ENCODE measurements at places on chromosomes 2 and 18.
A peak's percentile ranks its signal among the peaks of the same experiment; 100 is the strongest.

- peak; percentile 71 for DNase-seq
Observed at GRCh38 chr2:215290980-215291599, 20.8 kb upstream of the ATIC start.

- DNase-seq: no peak
Observed at GRCh38 chr18:7004009-7004408, 113.6 kb downstream of the LAMA1 start.

DNA sequence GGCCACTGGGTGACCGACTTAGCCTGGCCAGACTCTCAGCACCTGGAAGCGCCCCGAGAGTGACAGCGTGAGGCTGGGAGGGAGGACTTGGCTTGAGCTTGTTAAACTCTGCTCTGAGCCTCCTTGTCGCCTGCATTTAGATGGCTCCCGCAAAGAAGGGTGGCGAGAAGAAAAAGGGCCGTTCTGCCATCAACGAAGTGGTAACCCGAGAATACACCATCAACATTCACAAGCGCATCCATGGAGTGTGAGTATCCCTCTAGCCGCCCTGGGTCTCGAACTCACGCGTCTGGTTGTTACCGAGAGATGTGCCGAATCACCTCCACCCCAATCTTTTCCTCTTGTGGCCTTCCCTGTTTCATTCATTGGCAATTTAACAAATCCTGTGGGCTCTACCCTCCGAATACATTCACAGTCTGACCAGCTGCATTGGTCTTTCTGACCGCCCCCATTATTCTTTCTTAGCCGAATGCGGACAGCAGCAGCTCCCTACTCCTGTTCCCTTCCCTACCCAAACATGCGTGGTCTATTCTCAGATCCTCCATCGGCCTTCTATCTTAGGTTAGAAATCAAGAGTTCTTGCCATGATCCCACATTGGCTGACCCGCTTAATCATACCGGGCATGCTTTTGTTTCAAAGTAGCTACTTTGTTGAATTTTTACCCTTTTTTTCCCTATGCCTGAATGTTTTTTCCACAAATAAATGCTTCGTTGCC is 631 bp downstream of the RPL31 start:
- DNase-seq: no peak

DNA sequence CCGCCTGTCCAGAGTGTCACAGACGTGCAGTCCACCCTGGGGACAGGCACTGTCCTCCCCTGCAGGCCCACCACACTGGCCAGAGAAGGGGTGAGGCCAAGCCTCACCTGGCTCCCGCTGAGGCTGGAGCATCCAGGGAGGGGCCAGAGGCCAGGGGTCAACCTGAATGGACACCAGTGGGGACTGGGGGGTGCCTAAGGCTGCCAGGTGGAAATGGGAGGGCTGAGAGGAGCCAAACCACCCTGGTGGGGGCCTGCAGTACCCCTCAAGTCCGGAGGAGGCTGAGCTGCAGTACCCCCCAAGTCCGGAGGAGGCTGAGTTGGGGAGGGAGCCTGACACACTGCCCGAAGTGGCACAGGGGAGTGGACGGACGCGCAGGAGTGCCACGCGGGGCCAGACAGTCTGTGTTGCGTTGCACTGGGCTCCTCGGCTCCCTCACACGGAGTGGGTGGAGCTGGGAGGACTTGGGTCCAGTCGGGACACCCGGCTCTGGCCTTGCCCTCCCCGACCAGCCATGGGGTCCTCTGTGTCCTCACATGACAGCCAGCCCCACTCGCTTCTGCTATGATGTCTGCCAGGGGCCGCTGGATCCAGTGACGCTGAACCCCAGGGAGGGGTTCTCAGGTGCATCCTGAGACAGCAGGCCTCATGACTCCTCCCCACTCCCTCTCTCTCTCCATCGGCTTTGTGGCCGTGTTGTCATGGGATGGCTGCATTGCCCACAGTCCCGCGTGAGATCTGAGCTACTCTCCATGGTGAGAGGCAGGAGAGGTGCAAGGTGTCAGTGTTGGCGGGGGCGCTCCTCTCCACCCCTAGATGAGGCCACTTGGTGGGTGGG is 22.3 kb upstream of the GPC1 start:
- DNase-seq: no peak

DNA sequence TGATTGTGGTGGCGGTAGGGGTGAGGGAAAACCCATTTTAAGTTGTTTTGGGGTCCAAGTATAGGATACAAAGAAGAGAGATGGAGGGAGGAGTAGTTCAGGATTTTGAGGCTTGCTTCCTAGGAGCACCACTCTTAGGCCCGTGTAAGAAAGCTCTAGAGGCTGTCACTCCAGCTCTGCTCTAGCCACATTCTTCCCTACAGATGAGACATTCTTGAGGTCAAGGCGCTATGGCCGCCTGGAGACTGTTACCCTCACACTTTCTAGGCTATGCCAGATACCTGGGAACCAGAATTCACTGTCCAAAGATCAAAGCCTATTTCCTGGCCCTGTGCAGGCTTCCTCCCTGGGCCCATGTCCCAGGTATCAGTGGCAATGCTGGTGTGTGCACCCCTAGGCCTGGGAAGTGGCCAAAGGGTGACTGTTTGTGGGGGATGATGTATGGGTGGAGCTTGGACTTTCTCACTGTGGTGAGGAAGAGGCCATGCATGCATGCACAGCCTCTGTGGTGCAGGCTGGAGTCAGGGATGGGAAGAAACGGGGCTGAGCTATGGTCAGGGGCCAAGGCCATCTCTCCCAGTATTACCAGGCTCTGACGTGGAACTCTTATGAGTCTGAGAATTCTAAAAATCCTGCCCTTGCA is 7.0 kb upstream of the TTL start:
- DNase-seq: no peak

GRCh38 chr2:103459283-103459682 is 697.5 kb downstream of the TMEM182 start:
- DNase-seq: no peak

DNA sequence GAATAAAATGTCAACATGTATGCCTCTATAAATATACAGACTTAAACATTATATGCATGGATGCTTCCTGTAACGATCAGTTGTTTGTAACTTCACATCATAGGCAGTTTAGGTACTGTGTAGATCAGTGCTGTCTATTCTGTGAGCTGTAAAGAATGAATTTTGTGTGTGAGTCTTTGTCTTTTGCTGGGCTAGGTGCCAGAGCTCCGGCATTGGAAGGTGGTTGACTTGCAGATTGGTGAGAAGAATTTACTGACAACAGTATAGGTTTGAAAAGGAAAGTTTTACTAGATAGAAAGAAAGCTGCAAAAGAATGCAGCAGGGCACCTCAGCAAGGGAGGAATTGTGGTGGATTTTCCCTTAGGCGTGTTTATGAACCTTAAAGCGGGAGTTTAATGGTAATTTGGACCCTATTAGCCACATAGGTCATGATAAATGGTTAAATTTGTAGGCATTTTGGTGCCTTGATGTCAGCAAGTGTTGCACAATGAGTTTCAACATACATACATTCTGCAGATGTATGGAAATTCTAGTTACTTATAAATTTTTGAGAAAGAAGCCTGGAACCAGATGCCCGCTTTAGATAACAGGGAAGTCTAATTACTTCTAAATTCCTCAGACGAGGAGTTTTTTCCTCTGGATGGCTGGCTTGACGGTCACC is 6.7 kb upstream of the QPCT start:
- no peak for DNase-seq

DNA sequence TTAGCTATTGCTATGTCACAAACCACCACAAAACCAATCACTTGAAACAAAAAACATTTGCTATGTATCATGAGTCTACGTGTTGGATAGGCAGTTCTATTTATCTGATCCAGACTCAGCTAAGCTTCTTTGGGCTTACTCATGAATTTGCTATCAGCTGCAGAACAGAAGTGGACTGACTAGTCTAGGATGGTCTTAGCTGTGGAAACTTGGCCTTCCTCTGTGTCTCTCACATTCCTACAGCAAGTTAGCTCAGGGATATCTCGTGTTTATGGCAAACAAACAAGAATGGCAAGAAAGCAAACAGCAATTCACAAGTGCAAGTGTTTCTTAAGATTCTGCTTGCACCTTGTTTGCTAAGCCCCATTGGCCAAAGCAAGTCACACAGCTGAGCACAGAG is 288.0 kb upstream of the TNP1 start:
- DNase-seq: no peak

DNA sequence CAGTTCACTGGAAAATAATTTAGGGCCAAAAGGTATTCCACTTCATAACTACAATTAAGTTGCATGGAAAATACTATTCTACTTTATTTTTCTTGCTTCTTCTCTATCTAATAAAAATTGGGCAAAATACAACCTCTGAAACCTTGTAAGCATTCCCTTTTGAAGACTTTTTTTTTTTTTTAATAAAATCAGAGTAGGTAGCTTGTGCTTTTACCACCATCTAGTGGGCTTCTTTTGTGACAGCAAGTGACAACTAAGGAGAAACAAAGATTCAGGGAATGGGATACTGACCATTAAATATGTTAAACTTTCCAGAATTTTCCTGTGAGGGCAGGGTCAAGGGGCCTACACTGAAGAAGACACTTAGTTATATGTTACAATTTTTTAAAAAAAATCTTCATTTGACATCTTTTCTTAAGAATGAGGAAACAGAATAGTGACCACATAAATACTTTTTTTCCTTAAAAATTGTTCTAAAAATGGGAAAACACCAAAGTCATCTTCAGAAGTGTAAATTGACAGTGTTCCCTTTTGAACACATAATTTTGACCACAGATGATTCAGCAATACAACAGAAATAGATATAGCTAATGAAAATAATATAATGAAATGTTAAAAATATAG is 1183.2 kb upstream of the ACVR2A start:
- DNase-seq: peak; percentile 5

DNA sequence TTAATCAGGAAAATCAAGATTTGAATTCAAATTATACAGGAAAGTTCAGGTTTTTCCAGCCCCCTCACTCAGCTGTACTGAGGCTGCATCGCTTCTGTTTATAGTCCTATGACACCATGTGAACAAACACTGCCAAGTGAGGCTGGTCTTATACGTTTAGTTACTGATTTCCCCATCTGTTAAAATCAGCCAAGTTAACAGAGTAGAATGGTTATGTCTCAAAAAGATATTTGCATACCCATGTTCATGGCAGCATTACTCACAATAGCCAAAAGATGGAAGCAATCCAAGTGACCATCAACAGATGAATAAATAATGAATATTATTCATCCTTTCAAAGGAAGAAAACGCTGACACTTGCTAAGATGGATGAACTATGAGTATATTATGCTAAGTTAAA is 43.8 kb downstream of the REEP1 start:
- no peak for DNase-seq

DNA sequence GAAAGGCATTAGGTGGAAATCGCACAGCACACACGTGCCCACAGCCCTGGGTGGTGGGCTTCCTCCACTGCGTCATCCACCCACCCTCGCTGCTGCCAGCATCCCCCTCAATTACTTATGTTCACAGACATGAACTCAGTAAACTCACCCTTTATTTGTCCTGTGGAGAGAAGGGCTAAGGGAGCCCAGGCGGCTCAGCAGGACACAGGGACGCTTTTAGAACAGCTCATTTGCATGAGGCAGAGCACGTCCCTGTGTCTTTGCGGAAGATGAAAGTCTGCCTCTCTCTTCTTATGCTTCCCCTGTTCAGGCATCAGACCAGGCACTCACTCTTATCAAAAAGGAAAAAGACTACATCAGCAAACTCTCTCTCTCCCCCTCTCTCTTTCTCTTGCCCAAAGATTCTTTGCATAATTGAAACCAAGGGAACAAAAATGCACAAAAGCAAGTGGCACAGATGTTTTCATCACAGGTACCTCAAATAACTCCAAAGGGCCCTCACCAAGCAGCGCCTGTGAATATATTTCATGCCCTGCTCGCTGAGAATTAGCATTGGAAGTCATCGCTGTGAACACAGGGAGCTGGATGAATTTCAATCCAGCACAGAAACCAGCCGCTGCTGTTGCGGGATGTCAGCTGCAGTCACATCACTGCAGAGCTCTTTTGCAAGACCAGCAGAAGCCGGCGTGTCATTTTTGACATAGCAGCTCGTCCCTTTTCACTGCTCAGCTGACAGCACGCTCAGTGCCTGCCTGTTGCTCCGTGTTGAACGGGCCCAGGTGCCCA is 376.3 kb upstream of the MYT1L start:
- DNase-seq: no peak

- DNase-seq: no peak
Observed at GRCh38 chr18:24443870-24444269, 16.6 kb upstream of the HRH4 start.

- DNase-seq: no peak
Observed at GRCh38 chr2:168050377-168050776, 197.0 kb downstream of the STK39 start.

GRCh38 chr18:44955825-44956224 is 275.1 kb downstream of the SETBP1 start:
- no peak for DNase-seq

GRCh38 chr2:183222751-183223150 is 98.5 kb downstream of the NUP35 start:
- no peak for DNase-seq

GRCh38 chr18:5294113-5294456 is 1.4 kb downstream of the ZBTB14 start:
- DNase-seq: peak; percentile 9

GRCh38 chr18:10571537-10571936 is 45.7 kb downstream of the NAPG start:
- DNase-seq: no peak

DNA sequence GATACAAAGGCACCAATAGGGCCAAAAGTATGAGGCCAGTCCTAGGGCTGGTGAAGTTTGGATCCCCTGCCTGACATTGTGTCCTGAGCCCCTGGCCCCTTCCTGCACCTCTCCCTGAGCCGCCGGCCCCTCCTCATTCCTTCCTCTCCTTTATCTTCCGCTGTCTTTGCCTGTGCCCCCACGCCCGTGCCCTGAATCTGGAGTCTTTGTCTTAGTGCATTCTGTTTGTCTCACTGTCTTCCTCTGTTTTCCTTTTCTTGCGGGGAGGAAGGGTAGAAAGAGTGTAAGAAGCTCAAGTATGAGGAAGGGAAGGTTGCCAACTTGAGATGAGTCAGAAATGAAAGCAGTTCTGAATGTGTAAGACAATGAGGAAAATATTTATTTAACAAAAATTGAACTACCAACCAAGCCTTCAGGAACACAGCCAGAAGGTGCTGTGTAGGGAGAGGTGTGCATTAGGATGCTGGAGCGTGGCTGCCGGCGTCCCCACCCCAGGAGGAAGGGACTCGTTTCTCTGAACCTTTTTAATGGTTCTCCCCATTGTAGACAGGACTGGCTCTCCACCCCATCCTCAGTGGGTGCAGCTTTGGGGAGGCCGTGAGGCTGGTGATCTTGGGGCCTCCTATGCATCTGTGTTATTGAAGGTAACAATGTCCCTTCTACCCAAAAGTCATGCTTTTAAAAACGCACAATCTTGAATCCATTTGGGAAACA is 133.1 kb downstream of the NEDD4L start:
- no peak for DNase-seq

- no peak for DNase-seq
Observed at GRCh38 chr2:232687382-232688160, 9.6 kb upstream of the GIGYF2 start.

DNA sequence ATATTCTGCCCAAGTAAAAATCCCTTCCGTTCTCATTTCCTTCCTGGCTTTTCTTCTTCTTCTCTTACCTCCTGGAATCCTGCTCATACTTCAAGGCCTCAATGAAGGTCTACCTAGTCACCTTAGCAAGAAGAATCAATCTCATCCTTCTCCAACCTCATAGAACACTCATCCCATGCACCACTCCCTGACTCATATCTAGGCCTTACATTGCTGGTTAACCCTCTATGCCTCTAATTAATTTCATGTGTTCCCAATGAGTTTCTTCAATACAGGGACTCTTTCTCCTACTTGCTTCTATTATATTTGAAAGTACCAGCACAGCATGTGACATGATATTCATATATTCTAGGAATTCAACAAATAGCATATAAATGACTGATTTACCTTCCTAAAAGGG is 63.0 kb downstream of the BCL11A start:
- no peak for DNase-seq
